ENCODE measurements at places on chromosomes 16 and 17.

DNA sequence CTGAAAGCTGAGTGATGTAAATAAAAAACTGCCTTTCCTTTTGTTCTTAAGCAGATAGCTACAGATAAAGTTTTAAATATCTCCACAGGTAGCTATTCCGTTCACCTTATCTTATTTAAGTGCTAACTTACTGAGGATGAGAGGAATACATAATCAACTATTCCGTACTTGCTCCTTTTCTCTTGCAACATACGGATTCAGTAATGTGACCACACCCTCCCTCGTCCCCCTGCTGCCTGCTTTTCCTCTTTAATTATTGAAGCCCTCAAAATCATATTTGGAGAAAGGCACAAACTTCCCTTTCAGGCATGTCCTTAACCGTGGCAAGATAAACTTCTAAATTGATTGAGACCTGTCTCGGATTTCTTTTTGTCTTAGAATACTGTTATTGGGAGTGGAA lies 101.4 kb downstream of the MAP2K4 start:
- no peak for DNase-seq

DNA sequence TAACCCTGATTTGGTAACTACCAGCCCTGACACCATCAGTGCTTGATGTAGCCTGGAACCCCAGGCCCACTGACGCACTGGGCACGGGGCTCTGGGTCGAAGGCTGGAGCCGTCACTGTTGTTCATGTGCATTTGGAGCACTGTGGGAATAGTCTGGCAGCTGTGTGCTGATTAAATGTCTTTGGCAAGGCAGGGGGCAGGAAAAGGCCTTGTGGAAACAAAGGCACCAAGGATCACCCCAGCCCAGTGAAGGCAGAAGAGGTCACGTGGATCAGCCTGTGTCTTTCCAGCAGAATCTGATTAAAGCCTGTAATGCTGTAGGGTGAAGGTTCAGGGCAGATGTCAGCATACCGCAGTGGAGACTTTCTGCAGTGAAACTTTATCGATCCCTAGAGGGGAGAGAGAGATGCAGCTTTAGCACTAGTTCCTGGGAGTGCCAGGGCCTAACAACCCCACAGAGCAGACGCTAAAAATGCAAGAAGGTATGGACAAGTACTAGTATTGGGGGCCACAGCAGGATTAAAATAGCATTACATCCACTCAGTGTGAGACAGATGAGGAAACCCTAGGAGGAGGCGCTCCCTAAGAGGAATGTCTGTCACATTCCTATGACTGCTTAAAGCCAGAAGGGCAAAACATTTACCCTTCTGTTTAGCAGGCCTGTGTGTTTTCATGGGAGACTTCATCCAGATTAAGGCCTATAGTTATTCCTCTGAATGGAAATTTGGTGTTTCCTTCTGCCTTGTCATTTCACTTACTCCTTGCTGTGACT lies 9.7 kb downstream of the ZNHIT3 start:
- peak; percentile 28 for DNase-seq

- peak; percentile 8 for DNase-seq
These were observed 12.5 kb downstream of the NOB1 start for GRCh38 chr16:69741951-69742904.

GRCh38 chr17:27905447-27906225 lies 12.5 kb upstream of the LYRM9 start:
- no peak for DNase-seq

GRCh38 chr16:73043828-73044467 lies 4.0 kb downstream of the ZFHX3 start:
- no peak for DNase-seq

Data from hypothalamus (tissue), 51 donors.